Stimulated activated CD4-positive, alpha-beta T cell treated with anti-CD3 and anti-CD28 coated beads, Interleukin-15, amount 100 ng/mL, for 24 hours (primary cell): ENCODE measurements at places on chromosomes 1 and 21.

GRCh38 chr1:32242341-32242851, 4.6 kb upstream of the FAM167B start:
- no peak for DNase-seq

DNA sequence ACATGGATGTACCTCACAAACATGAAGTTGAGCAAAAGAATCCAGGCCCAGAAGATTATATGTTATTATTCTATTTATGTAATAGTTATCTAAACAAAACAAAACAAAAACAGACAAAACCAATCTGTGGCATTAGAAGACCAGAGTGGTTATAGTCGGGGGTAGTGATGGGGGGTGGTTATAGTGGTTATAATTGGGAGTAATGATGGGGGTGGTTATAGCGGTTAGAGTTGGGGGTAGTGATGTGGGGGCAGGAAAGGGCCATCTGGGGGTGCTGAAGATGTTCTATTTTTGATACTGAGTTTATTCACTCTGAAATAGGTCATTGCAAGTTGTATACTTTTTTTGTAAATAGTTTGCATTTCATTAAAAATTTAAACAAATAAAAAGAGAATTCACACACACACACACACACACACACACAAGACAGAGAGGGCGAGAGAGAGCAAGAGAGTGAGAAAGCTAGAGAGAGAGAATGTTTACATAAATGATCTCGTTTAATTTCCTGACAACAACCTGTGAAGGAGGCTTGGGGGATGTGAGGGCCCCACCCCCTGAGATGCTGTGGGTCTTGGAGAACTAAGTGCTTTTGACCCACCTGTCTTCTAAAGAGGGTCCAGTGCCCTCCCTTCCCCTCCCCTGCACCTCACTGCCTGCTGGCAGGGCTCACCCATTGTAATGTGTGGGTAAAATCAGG, 37.4 kb downstream of the RHOU start:
- DNase-seq = no peak

DNA sequence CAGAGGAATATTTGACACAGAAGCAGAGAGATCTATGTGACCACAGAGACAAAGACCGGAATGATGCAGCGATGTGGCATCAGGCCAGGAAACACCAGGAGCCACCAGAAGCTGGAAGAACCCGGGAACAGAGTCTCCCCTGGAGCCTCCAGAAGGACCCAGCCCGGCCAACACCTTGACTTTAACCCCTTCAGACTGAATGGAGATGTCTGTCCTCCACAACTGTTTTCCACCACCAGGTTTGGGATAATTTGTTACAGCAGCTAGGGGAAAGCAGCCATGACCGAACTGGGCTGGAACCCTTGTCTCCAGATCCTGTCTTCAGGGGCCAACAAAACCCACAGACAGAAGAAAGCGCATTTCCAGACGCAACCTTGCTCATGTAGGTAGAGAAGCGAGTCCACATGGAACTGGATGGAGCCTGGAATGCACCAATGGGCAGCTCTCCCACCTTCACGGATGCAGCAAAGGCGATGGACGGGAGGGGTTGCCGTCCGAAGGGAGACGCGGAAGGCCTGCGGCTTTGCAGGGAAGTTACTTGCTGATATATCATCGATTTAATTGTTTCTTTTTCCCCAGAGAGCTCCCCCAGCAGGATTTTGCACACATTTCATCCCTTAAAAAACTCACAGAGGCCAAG, 396.6 kb downstream of the NPHP4 start:
- DNase-seq = no peak

GRCh38 chr1:44511769-44512168, 106.7 kb downstream of the RNF220 start:
- DNase-seq = peak; percentile 51

- no peak for DNase-seq
Measured at GRCh38 chr1:26124418-26125331, 13.1 kb downstream of the PDIK1L start.

GRCh38 chr1:53947172-53947907, 1.2 kb downstream of the LRRC42 start:
- no peak for DNase-seq

DNA sequence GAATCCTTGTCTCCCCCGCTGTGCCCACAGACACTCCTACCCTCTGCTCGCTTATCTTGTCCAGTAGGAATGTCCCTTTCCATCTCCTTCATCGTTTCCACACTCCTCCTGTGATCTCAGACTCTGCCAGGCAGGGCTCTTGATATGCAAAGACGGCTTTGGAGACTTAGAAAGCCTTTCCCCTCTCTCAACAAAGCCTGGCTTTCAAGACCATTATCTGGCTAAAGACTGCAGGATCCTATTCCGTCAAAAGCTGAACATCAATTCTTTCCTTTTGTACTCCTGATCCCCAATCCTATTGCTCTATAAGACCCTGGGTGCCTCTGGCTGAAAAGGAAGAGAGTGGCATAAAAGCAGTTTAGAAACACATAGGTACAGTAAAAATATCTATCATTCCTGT, 63.9 kb downstream of the SDC3 start:
- no peak for DNase-seq

DNA sequence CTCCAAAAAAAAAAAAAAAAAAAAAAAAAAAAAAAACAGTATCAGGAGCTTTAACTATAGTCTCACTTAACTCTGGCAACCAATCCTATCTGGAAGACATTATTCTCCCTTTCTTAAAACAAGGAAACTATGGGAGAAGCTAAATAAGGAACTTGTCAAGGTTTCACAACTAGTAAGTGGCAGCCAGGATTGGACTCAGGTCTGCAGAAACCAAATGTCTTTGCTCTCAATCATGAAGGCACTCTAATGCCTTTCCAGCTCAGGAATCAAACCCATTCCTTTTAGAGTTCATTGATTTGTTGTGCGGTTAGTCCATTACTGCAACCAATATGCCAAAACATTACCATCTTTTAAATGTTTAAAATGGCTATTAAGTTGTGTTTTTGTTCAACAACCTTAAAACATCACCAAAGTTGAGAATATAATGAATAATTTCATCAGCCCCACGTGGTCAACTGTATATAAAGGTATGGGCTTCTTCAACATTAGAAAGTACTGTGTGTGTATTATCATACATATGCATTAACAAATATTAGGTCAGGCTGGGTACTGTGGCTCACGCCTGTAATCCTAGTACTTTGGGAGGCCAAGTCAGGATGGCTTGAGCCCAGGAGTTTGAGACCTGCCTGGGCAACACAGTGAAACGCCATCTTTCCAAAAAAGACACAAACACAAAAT, 1.5 kb downstream of the EPRS1 start:
- no peak for DNase-seq

GRCh38 chr1:53620061-53620855, 118.7 kb downstream of the GLIS1 start:
- no peak for DNase-seq

DNA sequence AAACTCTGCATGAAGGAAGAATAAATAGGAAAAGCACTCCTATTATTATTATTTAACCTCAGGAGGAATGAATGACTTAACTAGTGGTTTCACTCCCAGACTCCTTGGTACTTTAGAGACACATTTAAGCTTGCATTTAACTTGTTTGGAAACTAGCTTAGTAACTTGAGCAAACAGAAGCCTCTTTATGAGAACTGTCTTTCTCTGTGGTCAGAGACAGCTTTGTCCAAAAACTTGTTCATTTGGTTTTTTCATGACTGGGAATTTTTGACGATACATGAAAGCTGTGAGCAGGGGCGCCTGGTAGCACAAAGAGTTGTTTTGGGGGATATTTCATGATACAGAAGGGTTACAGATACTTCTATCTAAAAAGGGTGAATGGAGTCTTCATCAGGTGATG, 33.6 kb upstream of the VTCN1 start:
- DNase-seq = no peak

DNA sequence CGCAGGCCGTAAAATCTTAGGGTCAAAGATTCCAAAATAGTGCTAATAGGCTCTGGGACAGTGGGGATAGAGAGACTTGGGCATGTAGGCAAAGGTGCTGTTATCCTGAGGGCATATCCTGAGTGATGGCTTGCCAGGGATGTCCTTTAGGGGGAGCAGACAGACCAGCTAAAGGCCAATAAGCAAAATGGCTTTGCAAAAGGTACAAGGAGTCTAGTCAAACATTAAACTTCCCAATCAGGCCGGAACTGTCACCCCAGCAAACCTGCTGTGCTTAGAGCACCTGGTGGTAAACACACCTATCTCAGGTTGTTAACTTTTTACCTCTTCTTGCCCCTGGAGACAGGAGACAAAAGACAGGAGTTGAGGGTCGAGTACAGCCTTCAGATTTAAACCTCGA, 49.1 kb downstream of the TRABD2B start:
- DNase-seq = no peak

DNA sequence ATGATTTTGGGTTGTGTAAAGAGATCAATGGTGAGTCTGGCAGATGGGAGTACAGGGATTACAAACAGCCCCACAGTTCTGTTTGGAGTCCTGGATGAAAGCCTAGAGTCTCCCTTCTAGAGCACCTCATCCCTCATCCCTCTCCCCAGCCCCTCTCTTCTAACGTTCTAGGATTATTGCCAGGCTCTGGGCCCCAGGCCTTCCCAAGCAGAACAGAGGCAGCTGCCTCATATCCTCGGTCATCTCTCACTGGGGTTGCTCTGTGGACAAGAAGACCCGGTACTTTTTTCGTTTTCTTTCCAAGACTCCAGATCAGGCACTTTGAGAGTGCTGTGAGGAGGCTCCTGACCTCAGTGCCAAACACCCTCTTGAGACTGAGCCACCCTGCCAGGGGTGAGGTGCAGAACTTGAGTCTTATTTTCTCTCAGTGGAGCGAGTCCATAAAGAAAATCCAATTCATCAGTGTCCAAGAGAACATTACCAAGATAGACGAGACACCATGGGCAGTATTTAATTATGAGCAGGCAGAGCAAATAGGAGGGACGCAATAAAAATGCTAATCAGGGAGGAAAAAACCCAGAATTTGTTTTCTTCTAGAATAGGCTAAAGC, 17.1 kb upstream of the KCND3 start:
- no peak for DNase-seq

GRCh38 chr1:243438815-243439214, 183.0 kb downstream of the SDCCAG8 start:
- no peak for DNase-seq

DNA sequence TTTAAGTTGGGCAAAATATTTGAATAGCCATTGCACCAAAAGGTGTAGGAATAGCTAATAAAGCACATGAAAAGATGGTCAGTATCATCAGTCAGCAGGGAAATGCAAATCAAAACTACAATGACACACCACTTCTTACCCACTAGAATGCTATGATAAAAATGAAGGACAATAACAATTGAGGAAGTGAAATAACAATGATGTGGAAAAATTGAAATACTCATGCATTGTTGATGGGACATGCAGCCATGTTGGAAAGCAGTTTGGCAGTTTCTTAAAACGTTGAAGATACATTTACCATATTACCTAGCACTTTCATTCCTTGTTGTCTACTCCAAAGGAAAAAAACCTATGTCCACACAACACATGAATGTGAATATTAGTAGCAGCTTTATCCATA, 28.4 kb downstream of the HSD3B1 start:
- DNase-seq = no peak

DNA sequence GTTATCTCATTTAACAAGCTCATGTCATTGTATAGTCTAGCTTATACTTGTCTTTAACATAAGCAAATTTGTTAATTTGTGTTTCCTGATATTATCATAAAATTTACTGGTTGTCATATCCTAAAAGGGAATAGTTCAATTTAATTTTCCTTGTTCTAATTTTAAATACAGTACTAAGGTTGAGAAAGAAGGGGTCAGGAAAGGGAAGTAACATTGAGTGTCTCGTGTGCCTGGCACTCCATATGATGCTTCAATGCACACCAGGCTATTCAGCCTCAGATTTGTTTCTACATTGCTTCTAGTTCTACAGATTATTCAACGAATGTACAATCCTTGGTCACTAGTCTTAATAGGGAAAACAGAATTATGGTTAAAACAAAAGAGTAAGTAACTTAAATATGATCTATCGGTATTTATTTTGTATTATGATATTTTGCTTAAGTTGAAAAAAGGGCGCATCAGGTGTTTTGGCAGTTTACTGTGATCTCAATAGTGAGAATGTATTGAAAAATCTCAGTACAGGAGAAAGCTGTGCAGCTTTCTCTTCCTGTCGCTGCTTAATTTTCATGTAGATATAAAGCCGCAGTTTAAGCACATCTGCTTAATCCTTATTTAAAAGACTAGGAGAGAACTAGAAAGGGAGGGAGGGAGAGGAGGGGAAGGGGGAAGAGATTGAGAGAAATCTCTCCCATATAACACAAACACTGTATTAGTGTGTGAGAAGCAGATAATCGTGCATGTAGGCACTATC, 13.0 kb downstream of the PTPRC start:
- DNase-seq = no peak

GRCh38 chr1:222784371-222784770, 30.5 kb upstream of the DISP1 start:
- no peak for DNase-seq

DNA sequence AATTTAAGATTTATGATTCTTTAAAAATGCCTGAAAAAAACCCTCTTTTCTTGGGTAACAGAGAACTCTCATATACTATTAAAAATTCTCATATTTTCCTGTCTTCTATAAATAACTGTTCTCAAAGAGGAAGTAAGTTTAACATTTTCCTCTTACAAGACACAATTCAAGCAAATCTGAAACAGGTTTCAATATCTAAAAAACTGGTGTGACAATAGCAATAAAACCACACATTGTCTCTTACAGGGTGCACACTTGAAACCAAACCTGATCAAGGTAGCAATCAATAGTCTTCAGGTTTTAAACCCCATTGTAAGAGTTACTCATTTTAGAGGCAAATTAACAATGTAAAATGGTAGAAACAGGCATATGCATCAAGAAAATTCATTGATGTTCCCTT, 28.0 kb downstream of the FUBP1 start:
- no peak for DNase-seq

DNA sequence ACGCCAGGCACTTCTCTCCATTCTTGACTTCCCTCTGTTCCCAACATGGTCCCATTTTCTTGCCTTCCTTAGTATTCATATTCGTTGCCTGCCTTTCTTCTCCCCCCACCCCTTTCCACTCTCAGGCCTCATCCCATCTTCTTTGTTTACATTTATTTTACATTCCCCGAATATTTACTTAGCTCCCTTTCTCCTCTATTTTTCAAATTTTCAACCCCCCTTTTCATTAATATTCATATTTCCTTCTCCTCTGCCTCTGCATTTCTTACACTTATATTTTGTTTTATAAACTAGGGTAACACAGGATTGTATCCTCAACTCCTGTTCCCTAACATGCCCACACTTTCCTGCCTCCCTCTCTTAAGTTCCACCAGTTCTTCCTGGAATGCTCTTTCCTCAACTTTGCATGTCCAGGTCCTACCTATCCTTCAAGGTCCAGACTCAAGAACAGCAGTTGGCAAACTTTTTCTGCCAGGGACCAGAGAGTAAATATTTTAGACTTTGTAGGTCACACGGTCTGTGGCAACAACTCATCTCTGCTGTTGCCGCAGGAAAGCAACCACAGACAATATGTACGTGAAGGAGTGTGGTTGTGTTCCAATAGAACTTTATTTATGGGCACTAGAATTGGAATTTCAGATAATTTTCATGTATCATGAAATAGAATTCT, 29.8 kb upstream of the A3GALT2 start:
- DNase-seq = no peak
